ENCODE measurements at places on chromosomes 3 and 15. TPM values are rescaled to one million over a fixed set of nuclear protein-coding genes. Genes with fewer than 3 reads are reported as not detected.

The PTPRG gene
- total RNA-seq: 72.5 TPM

The GOLGA8G gene
- total RNA-seq: not detected

The TM4SF1 gene
- 726 TPM for total RNA-seq

The AP3B2 gene
- 0.39 TPM for total RNA-seq

The TGM5 gene
- total RNA-seq: 0.26 TPM

All from smooth muscle cell of the pulmonary artery (primary cell).